ENCODE measurements at places on chromosomes 5 and 9. TPM values are rescaled to one million over a fixed set of nuclear protein-coding genes. Genes with fewer than 3 reads are reported as not detected.

The KCNIP1 gene
- total RNA-seq: not detected

The SGCD gene
- total RNA-seq: not detected

The DNLZ gene
- total RNA-seq: 18.3 TPM

The EIF4E1B gene
- not detected for total RNA-seq

The CCL27 gene
- not detected for total RNA-seq

The CENPK gene
- total RNA-seq: 74.4 TPM

The BHMT gene
- not detected for total RNA-seq

The ACER2 gene
- total RNA-seq: 2.4 TPM

The ARSI gene
- not detected for total RNA-seq

The IFNK gene
- total RNA-seq: not detected

The IL4 gene
- total RNA-seq: 12.7 TPM

The GRXCR2 gene
- total RNA-seq: not detected

The IL13 gene
- total RNA-seq: 130 TPM

The MEF2C gene
- 0.32 TPM for total RNA-seq

The PFN3 gene
- total RNA-seq: not detected

The JAK2 gene
- total RNA-seq: 62.9 TPM

The RFESD gene
- total RNA-seq: 2.6 TPM

The JAKMIP2 gene
- 6.3 TPM for total RNA-seq

The TAS2R1 gene
- total RNA-seq: not detected

The CDKN2A gene
- 22.9 TPM for total RNA-seq

The RELL2 gene
- total RNA-seq: 19.3 TPM

The FAM81B gene
- not detected for total RNA-seq

The RPS14 gene
- total RNA-seq: 1,931 TPM

The FAM200C gene
- 0.51 TPM for total RNA-seq

The PLAC8L1 gene
- total RNA-seq: 0.96 TPM
